ENCODE measurements at places on chromosomes 13 and 19.

DNA sequence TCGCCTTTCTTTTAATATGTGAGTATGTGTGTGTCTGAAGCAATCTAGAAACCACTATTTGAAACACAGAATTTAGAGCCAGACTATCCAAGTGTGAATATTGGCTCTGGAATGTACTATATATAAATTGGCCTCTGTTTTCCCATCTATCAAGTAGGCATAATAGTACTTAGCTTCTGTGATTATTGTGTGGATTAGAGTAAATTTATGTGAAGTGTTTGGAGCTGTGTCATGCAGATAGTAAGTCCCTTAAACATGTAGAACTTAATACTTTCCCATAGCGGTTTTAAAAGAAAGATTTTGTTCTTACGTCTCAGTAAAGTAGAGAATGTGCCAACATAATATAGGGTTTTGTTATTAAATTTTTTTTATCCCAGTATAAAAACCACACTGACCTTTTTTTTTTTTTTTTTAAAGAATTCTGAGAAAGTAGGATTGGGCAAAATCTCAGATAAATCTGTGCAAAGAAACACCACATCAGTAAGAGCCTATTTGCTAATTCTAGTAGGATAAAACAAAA is 432.3 kb downstream of the RFC3 start:
- DNase-seq, result no peak

- DNase-seq, result no peak
Measured at GRCh38 chr13:39835253-39835652, 179.8 kb downstream of the COG6 start.

GRCh38 chr19:48230555-48231129 is 25.1 kb downstream of the CARD8 start:
- no peak for DNase-seq

DNA sequence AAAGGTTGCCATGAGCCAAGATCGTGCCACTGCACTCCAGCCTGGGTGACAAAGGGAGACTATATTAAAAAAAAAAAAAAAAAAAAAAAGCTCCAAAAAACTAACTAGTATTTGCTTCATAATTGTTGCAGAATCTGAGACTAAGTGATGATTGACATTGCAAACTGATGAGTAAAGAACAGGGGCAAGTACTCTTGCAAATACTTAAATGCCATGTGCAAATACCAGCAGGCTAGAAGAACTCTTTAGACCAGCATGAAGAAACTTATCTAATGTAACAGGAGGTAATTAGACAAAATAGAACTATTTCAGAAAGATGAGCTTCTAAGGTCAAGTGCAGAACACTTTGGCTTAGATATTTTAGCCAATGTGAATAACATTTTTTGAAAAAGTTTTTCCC is 1368.1 kb downstream of the EFNB2 start:
- DNase-seq, result no peak

DNA sequence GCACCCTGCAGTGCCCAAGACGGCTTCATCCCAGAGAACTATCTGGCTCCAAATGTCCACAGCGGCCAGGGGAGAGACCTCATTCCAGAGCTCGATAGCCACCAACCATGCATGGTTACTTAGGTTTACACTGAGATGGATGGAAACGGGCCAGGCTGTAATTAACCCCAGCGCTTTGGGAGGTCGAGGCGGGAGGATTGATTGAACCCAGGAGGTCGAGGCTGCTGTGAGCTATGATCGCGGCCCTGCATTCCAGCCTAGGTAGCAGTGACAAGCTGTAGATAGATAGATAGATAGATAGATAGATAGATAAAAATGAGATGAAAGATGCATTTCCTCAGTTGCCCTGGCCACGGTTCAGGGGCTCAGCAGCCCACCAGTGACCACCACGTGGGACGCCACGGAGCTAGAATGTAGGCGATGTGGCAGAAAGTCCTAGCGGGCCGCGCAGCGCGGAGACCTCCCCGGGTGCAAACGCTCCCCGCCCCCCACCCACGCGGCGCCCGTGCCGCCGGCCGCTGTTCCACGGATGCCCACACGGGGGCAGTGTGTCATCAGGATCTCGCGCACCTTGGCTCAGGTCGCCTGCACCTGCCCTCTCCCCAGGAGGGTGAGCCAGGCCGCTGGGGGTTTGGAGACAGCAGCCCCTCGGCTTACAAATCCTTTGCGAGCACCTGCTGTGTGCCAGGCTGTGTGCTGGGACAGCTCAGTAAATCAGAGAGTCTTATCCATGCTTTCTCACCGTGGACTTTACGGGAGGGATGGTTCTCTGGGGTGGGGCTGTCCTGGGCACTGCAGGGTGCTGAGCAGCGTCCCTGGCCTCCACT is 13.5 kb upstream of the TLE5 start:
- peak; percentile 59 for DNase-seq

- peak; percentile 93 for DNase-seq
Measured at GRCh38 chr19:3175781-3176714, 2.5 kb upstream of the S1PR4 start.

GRCh38 chr13:23377983-23378632 is 55.4 kb downstream of the SACS start:
- peak; percentile 78 for DNase-seq

GRCh38 chr13:35720690-35721554 is 244.4 kb upstream of the MAB21L1 start:
- peak; percentile 11 for DNase-seq

DNA sequence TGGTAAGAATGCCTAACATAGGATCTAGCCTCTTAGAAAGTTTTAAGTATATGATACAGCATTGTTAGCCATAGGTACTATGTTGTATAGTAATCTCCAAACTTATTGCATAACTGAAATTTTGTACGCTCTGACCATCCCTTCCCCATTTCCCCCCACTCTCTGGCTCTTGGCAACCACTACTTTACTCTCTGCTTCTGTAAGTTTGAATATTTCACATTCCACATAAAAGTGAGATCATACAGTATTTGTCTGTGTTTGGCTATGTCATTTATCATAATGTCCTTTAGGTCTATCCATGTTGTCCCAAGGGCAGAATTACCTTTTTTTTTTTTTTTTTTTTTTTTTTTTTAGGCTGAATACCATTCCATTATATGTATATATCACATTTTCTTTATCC is 396.9 kb downstream of the DLEU7 start:
- DNase-seq, result no peak

DNA sequence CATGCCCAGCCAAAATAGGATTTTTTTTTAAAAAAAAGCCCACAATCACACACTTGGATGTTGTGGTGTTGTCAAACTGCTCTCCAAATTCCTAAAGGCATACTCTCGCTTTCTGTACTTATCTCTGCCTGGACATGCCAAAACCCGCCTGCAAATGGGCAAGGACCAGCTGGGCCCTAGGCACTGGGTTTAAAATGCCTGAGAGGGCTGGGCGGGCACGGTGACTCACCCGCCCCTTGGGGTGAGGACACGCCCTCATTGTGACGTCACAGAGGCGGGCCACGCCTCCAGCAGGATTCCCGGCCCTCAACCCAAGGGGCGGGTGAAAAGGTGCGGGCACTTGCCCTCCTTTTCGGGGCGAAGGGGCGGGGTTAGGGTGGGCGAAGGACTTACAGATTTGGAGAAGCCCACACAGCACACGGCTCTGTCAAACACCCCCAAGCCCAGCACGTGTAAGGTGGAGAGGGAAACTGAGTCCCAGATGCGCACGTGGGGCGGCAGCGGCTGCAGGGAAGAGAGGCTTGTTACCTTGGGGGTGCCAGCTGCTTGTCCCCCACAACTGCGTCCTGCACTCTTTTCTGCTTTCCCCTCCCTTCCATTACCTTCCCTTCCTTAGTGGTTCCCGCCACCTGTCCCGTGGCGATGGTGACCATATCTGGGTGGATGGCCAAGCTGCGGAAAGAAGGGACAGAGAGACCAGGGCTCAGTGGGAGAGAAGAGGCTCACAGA is 6.6 kb downstream of the EML2 start:
- DNase-seq, result no peak

GRCh38 chr13:49855930-49856329 is 63.4 kb upstream of the KPNA3 start:
- DNase-seq, result no peak

DNA sequence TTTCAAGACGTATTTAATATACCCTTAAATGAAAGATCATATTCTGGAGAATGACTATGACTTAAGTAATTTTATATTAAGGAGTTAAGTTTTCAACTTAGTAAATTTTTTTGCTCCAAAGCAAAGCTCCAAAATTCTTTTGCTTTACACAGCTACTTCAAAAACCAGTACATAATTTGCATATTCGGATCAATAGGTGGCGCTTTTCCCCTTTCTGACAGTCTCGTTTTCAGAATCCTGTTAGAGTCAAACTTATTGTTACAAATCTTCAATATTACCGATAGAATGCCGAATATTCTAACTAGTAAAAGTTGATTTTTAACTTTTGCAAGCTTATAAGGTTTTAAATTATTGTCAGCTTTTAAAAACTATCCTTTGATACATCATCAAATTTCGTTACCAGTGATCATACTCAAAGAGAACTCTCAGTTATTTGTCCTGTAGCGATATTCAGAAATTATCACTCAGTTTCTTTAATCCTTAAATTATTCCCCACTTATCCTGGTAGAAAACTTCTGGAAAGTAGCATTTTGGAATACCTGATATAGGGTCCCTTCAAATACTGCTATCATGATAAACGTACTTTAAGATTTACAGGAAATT is 852.7 kb upstream of the KLHL1 start:
- DNase-seq, result peak; percentile 35

DNA sequence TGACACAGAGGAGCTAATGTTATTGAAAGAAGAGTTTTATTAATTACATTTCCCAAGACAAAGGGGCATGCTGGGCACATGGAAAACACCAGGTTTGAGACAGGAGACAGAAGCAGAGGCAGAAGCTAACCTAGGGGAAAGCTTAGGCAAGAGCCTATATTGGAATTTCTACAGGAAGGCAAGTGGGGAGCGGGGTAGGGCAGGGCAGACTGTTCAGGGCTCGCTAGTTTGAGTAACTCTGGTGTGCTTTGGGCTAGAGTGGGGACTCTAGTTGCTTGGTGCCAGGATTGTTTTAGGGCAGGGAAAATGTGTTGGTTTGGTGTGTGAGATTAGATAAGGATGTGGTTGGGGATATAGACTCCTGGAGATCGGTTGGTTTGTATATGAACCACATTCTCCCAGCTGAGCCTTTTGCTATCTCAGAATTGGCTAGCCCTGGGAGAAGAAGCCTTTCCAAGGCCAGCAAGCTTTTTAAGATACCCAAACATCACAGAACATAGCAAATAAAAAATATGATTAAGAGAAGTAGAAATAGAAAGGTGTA is 8.4 kb upstream of the UFM1 start:
- no peak for DNase-seq

DNA sequence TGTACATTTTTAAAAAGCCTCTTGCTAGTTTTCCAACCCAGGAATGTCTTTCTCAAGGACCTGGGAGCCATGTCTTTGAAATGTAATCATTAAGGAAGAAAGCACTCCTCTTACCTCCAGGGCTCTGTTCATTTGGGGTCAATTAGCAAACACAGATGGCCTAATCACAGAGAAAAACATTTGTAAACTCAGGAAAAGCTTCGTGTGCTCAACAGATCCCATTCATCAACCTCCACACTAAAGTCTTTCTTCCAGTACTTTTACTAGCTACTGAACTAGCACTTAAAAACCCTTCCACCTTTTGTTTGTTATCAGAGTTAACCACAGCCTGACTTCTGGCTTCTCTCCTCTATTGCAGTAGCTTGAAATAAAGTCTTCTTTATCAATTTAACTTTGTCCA is 441.4 kb downstream of the PCDH20 start:
- no peak for DNase-seq

- peak; percentile 81 for DNase-seq
Measured at GRCh38 chr19:15378534-15379082, 979 bp downstream of the AKAP8 start.

DNA sequence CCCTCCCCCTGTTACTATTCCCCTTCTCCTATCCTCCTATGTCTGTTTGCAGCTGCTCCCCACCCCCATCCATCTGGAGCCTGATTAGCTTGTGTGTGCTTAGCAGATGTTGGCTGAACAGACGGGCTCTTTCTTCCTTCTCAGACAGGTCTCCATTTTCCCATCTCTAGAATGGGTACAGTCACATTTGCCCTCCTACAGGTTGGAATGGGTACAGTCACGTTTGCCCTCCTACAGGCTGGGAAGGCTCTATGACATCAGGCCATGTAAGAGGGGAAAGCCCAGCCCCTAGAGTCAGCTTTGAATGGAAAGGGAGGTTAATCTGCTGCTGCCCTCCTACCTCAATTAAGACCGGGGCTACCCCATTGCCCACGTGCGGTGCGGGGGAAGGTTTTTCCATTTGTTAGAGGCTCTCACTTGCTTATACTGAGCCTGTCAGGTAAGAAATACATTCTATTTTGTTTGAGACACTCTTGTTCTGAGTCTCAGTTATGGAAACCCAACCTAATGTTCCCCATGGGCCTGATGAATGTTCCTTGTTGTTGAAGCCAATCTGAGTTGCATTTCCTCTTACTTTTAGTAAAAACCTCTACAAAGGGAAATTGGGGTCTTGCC is 2.2 kb upstream of the CLEC17A start:
- peak; percentile 57 for DNase-seq

- no peak for DNase-seq
Measured at GRCh38 chr19:16612636-16613035, 15.4 kb downstream of the MED26 start.

GRCh38 chr19:19324059-19324770 is 3.6 kb downstream of the MAU2 start:
- DNase-seq, result no peak

DNA sequence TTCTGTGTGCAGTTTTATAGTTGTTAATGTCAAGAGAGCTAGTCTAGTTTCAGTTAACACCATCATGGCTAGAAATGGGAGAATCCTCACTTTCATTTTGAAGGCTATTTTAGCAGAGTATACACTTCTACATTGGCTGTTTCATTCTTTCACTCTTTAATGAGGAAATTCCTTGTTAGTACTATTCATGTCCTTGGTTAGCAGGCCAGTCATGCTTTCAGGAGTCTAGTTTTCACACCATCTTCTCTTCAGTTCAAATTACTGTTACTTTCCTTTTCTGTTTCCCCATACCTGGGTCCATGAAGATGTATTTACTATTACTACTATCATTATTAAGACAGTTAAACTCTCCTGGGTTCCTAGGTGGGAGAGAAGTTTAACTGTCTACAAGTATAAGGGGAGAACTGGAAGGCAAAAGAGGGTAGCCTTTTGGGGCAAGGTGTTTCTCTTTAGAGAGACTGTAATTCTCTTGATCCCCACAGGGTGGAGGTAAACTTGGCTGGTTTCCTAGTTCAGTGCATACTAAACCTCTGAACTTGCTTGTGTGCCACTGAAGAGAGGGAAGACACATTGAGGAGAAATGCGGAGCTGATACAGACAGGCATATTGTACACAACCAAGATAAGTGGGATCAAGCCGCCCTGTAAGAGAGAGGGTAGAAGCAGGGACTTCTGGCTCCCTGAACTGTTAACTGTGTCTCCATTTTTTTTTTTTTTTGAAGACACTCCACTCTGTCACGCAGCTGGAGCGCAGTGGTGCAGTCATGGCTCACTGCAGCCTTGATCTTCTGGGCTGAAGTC is 41.3 kb upstream of the IGFL4 start:
- peak; percentile 46 for DNase-seq

- peak; percentile 73 for DNase-seq
Measured at GRCh38 chr13:26482451-26483197, 74.9 kb upstream of the WASF3 start.

DNA sequence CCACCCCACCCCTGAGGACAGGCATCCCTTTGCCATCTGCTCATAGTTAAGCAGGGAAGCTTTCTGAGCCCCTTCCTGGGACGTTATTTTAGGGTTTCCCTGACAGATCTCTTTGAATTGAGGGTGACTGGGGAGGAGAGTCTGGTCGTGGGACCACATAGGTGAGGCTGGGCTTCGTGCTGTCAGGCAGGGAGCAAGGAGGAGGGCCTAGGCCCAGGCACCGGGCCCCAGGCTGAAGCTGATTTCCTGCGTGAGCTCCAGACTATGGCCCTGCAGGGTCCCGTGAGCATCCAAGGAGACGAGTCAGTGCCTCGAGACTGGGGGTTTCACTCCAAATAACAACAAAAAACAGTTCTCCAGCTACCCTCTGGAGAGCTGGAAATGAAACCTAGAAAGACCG is 60.4 kb downstream of the MYO9B start:
- no peak for DNase-seq
